ENCODE measurements at places on chromosomes 12 and 14.
A peak's percentile ranks its signal among the peaks of the same experiment; 100 is the strongest.

DNA sequence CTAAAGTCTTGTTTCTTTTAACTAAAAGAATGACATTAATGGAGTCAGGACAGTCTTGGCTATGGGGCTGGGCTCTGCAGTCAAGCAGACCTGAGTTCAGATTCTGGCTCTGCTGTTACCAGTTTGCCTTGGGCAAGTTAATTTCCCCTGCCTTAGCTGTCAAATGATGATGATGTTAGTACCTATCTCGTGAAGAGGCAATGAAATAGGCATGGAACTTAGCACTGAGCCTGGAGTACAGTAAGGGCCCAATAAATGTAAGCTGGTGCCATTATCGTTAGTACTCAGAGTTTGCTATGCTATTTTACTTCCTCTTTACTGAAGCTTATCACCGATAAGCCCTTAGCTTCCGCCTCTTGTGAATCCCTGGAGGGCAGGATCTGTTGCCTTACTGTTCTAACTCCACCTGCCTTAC is 8.5 kb downstream of the FBXW8 start:
- DNase-seq = peak; percentile 75

GRCh38 chr14:68564191-68564825 is 228.6 kb downstream of the ZFP36L1 start:
- no peak for DNase-seq

GRCh38 chr12:90166012-90166411 is 457.4 kb upstream of the ATP2B1 start:
- no peak for DNase-seq

- DNase-seq = no peak
Observed at GRCh38 chr12:30002677-30003076, 218.9 kb upstream of the TMTC1 start.

GRCh38 chr12:121009741-121010140 is 6.5 kb downstream of the C12orf43 start:
- no peak for DNase-seq

DNA sequence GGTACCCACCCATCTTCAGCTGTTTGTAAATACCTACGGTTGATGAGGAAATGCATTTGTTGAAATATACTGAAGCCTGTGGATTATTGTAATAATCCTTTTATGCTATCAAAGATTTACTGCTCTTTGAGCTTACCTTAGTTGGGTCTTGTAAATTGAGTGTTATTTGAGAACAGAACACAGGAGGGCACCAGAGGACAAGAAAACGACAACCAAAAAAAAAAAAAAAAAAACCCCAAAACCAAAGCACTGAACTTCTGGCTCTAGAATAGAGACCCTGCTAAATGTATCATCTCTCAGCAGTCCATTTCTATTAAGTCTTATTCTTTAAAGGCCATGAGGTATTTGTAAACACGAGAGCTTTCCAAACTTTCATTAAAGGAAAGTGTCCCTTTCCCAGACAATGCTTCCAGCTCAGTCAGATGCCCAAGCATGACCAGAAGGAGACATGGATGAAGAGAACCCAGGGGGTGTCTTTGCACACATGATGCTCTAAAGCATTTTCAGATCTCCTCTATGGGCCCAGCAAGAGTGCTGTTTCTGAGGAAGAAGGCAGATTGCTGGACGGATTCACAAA is 763.9 kb downstream of the NRXN3 start:
- DNase-seq = peak; percentile 29

DNA sequence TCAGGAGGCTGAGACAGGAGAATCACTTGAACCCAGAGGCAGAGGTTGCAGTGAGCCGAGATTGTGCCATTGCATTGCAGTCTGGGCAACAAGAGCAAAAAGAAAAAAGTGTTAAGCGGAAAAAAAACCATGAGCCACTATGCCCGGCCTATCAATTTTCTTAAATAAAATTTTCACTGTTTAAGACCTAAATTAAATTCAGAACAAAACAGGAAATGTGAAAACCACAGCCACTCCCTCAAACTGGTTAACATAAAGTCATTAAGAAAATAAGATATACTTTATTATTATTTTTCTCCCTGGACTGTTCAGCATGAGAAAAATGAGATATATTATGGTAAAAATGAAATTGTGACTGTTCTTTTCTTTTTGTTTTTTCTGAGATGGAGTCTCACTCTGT is 44.6 kb upstream of the GCH1 start:
- DNase-seq = no peak

GRCh38 chr14:66137081-66137480 is 349.1 kb upstream of the CCDC196 start:
- DNase-seq = no peak

DNA sequence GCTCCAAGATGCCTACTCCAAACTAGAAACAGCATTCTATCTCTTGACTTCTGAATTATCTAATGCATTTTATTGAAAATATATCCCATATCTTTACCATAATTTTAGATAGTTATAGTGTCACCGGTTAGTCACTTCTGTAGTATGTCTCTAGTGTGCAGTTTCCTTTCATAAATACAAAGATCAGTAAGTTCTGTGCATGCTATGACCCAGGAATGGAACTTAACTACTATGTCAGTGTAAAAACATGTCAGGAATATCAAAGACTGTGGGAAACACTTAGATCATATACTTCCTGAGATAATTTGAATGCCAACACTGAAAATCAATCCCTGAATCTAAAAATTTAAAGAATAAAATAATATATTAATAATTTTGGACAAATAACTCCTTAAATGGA is 237.6 kb downstream of the ATXN7L3B start:
- no peak for DNase-seq

- no peak for DNase-seq
Observed at GRCh38 chr14:75803765-75804164, 142.7 kb downstream of the TTLL5 start.

GRCh38 chr14:21100931-21101330 is at the start of gene TMEM253:
Gene TMEM253 (plus strand): TSS chr14:21101066. CDS start chr14:21101344, 278 bp downstream.
- no peak for DNase-seq

GRCh38 chr14:104048758-104049507 is 36.6 kb upstream of the ASPG start:
- DNase-seq = no peak

DNA sequence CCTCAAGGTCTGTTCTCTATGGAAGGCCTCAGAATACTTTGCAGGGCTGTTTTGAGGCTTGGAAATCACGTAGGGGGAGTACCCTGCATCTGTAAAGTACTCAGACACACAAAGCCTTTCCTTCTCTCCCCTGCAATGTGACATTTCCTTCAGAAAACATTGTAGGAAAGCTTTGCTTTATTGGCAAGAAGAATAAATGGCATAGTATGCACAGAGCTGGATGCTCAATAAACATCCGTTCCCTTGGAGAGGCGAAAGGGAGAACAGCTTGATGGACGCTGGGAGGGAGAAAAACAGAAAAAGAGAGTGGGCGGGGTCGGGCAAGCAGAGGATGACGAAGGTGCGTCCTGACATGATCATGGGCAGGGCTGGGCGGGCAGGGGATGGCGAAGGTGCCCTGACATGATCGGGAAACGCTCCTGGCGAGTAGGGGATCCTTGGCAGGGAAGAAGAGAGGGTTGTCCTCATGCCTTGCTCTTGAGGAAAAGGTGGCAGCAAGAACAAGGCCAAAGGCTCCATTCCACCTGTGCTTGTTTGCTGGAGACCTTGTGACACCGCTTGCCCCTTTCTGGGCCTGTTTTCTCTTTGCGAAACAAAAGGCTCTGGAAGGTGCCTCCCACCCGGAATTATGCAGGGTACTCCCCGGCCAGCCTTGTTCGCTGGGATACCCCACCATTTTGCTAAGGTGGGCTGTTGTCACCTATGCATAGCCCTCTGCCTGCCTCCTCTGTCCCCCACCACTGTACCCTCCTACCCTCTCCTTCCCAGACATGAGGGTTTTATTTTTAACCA is 21.1 kb downstream of the IRF2BPL start:
- no peak for DNase-seq

GRCh38 chr12:2583642-2584401 is 210.9 kb upstream of the FKBP4 start:
- peak; percentile 65 for DNase-seq

- no peak for DNase-seq
Observed at GRCh38 chr12:116043659-116044535, 233.6 kb downstream of the MED13L start.

DNA sequence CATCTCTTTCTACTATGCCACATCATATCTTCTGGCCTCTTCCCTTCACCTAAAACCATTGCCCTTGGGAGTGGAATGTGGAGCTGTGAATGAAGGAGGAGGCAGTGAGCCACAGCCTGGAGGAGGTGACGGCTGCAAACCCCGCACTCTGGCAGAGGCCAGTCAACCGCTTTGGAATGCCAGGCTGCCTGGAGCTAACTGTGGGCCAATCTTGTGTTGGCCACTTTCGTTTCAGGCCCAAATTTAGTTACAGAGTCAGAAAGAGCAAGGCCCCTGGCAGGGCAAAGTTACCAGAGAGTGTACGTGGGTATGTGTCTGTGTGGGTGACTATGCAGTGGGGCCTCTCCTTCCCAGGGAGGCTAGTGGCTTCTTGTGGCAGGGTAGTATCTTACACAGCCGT is 40.1 kb downstream of the CACNA1C start:
- no peak for DNase-seq

DNA sequence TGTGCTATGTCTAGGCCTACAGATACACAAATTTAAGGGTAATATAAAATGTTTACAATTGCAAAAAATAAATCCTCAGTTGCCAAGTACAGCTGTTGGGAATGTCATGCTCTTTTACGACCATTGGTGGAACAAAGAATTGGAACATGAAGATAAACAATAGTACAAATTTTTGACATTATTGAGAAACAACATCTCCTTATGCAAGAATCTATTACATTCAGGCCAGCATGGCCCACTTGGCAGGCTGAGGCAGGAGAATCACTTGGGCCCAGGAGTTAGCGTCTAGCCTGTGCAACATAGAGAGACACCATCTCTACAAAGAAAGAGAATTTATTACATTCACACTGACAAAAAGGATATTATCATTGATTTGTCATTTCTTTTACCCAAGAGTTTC is 135.9 kb upstream of the NTF3 start:
- no peak for DNase-seq

DNA sequence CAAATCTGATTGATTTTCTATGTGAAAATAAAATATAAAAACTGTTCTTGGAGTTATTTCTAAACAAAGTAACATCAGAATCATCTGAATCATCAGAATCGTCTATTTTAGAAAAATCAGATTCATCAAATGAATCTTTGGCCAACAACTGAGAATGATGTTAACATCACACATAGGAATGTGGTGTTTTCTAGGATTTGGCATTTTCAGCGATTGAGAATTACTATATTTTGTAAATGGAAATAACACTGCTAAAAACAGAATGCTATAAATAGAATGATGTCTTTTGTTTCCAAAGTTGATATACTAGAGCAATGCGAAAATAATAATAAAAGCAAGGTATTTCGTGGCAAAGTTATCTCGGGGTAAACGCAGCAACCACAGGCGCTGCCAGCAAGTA is 73.9 kb upstream of the EVL start:
- no peak for DNase-seq

- DNase-seq = no peak
Observed at GRCh38 chr12:5022025-5022424, 21.7 kb upstream of the KCNA5 start.

GRCh38 chr14:33810308-33810707 is 140.6 kb downstream of the EGLN3 start:
- no peak for DNase-seq

DNA sequence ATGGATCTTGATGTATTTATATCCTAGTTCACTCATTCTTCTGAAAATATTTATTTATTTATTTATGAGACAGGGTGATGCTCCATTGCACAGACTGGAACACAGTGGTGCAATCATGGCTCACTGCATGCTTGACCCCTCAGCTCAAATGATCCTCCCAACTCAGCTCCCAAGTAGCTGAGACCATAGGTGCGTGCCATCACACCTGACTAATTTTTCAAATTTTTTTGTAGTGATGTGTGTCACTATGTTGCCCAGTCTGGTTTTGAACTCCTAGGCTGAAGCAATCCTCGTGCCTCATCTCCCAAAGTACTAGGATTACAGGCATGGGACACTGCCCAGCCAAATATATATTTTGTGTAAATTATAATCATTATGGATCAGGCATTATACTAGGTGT is 595.6 kb upstream of the ATP2B1 start:
- DNase-seq = no peak

DNA sequence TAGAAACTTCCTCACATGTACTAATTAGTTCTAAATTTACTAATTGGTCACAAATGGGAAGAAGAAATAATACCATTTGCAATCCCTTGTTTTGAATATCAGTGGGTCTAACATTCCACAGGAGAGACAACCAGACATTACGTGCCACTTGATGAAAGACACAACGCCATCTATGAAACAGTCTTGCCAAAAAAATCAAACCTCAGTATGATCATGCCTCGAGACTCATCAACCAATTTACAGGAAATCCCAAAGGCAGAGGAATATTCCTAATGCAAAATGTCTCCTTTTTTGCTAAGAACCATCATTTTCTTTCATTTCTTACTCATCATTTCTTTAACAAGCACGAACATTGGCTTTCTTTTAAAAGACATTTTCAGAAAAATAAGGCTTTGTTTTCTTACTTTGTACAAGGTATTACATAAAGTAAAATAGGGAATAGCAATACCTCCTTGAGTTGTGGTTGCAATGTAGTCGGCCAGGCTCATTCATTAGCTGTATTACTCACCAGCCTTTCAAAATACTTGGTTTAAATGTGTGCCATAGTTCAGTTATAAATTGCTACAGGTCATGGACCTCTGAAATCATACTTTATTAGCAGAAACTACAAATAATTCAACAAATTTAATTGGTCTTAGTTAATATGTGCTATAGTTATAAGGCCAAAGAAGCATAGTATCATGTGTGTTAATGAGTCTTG is 436.2 kb upstream of the FLRT2 start:
- no peak for DNase-seq

GRCh38 chr12:21642707-21643389 is 14.8 kb downstream of the LDHB start:
- DNase-seq = no peak

- no peak for DNase-seq
Observed at GRCh38 chr12:12443431-12443878, 86.6 kb downstream of the BORCS5 start.

- peak; percentile 43 for DNase-seq
Observed at GRCh38 chr12:110102255-110102654, 21.9 kb upstream of the IFT81 start.

DNA sequence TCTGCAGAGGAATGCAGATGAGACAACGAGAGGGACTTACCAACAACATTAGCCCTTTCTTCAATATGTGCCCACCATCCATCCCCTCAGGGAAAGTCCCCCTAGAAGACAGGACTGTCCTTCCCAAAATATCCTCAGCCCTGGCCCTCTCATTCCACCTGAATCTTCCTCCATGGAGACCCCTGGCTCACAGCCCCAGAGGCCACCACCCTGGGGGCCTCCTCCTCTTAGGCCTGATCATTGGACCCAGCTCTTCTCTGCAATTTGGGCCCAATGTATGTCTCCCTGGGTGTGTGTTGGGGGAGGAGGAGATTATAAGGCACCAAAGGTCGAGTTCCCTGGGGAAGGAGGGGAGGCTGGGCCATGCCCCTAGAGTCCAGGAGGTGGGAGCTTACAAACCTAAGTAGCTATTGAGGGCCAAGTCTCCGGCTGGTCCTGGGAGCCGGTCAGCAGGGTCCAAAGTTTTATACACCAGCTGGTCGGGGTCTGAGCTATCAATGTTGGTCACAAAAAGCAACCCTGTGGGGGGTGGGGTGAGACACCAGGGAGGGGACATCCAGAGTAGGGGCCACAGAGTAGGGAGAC is 8.1 kb downstream of the ITGA7 start:
- no peak for DNase-seq

- no peak for DNase-seq
Observed at GRCh38 chr12:38417101-38417500, 100.5 kb downstream of the ALG10B start.

Data from NCI-H1436 (cell line).